ENCODE measurements at places on chromosomes 13 and 19.

- peak; percentile 73 for DNase-seq
Measured at GRCh38 chr19:38425810-38426466, at the start of gene RASGRP4. TSS of gene RASGRP4 (minus strand) at chr19:38426219. CDS start at chr19:38426091, 128 bp downstream.

- no peak for DNase-seq
Measured at GRCh38 chr13:109712124-109712722, 74.2 kb downstream of the IRS2 start.

DNA sequence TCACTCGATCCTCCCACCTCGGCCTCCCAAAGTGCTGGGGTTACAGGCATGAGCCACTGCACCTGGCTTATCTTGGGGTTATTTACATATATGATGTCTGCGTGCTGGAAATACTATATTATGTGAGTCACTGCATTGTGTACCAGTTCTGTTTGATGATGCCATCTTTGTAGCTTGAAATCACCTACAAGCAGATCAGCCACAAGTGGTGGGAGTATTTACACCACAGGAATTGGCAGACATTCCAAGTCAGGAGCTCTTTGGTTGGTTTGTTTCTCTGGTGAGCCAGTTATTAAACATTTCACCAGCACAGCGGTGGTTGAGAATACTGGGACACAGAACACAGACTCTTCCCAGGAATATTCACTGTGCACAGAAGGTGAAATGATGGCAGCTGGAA is 4.5 kb upstream of the TIMM44 start:
- no peak for DNase-seq

DNA sequence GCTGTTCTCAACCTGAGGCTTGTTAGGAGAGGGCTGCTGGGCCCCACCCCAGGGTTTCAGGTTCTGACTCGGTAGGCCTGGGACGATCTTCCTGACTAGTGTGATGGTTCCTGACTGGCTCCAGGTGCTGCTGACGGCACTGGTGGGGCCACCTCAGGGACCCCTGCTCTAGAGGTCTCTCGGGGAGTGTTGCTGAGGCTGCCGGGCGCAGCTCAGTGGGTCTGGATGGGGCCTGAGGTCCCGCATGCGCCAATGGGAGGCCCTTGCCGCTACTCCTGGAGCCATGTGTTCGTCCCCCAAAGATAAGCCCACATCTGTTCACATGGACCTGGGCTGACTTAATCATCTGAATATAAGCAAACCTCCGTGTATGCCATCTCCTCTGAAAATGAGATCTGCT is 133.0 kb downstream of the ATP11A start:
- DNase-seq: no peak

GRCh38 chr19:1151037-1151724 is 22.9 kb downstream of the SBNO2 start:
- DNase-seq: no peak

DNA sequence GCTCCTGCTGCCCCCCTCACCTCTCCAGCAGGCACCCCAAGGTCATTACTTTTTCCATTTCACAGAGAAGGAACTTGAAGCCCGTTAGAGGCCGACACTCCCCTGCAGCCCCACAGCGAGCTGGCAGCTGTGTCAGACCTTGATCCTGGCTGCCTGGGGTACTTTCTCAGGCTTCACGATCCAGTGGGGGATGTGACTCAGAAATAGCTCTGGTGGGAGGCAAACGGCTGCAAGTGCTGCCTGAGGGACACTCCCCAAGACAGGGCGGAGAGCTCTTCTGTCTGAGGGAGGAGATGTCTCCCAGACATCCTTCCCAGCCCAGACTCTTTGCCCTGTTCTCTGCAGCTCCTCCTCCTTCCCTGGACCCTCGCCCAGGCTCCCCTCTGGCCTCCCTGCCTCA is 4.8 kb downstream of the TSKS start:
- DNase-seq: no peak

DNA sequence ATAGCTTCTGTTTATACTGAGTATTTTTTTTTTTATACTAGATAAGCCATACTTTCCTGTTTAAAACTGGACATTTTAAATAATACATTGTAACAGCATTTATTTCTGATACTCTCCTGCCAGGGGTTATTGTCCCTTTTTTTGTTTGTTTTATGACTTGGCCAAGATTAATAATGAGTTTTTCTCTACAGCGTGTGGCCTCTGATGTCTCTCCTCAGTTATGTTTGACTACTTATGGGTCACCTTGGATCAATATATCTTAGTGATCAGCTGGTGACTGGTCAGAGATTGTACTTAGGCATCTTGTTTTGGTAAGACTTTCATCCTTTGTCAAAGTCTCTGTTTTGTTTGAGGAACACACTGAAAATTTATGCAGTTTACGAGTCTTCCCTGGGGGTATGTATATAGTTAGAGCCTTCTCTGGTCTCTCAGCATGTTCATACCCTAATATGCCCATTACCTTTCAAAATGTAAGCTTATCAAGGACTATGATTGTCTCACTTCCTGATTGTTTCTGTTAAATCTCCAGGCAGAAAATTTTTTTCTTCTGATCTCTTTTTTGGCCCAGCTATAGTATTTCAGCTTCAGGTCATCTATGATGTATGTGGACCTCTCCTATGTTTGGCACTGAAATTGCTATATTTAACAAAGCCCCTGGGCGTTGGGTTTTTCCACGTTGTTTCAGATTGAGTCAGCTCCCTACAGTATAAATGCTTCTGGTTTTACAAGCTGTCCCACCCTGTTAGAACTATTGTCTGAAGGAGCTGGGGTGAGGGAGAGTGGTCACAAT is 87.9 kb downstream of the URI1 start:
- DNase-seq: peak; percentile 57

DNA sequence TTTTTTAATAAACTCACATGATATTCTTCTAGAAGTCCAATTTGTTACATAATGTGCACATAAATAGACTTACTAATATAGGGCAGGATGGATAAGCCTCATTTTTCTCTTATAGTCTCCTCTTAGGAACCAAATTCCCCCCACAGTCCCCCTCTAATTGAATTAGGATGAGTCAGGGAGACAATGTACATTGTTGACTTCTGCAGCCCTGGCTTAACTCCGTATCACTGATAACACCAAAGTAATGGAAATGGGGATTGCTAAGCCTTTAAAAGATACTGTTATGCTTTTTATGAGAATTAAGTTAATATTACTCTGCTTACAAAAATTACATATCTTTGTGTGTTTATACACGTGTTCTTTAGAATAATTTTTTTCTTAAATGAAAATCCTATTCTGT is 5.1 kb upstream of the PCDH9 start:
- no peak for DNase-seq

DNA sequence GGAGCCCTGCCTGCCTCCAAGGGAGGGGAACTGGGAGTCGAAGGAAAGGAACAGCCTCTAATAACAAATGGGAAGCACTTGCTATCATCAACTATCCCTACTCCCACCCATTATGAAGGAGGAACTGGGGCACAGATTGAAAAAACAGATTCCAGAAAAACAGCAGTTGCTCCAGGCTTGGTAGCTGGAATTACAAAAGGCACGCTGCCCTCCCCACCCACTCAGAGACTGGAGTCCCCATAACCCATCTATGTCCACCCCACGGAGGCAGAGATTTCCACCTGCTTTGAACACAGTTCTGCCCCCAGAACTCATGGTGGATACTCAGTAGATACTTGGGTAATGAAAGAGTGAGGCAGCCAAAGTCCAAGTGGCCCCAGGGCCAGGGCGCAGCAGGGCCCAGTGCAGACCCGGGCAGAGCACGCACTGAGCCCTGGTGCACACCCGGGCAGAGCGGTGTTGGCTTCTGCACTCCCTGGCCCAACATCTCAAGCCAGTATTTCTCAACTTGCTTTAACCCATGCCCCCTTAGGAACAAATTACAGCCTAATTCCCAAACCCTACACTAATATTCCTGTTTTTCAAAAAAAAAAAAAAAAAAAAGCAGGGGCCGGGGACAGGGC is 19.1 kb upstream of the CCNP start:
- DNase-seq: no peak

GRCh38 chr19:14475251-14476073 is at the start of gene PTGER1:
TSS of gene PTGER1 (minus strand) at chr19:14475354. CDS start at chr19:14474320, 1,034 bp downstream.
- DNase-seq: peak; percentile 45

DNA sequence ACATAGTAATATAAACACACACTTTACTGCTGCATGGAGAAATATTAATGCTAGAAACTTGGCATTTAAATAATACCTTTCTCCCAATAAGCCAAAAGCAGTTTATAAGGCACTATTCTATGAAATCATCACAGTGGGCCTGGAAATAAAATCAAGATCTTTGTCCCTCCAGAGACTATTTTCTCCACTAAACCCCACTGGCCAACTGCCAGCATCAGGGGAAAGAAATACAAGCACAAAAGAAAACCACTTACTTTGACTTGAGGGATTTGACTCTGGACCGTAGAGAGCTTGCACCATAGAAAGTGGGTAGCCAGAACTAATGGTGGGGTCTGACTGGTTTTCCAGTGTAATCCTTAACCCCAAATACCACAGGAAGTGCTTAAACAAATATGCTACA is 71.9 kb downstream of the DCLK1 start:
- DNase-seq: no peak

- no peak for DNase-seq
Measured at GRCh38 chr13:105587786-105588185, 947.7 kb downstream of the EFNB2 start.

- DNase-seq: peak; percentile 48
Measured at GRCh38 chr13:73835138-73835721, 299.0 kb downstream of the KLF12 start.

DNA sequence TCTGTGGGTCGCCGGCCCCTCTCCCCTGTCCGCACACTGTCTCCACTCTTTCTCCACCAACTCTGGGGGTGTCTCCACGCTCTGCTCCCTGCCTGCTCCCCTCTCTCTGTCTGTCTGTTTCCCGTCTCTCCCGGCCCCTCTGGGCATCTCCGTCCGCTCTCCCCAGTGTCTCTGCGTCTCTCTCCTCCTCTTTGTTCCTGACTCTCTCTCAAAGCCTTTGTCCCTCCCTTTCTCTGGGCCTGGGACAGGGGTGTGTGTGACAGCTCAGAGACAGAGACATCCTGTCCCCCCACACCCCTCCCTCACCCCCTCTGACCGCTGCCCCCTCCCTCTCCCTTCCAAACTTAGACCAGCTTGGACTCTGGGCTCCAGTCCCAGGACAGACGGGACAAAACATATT is 668 bp upstream of the SBK3 start:
- DNase-seq: no peak

DNA sequence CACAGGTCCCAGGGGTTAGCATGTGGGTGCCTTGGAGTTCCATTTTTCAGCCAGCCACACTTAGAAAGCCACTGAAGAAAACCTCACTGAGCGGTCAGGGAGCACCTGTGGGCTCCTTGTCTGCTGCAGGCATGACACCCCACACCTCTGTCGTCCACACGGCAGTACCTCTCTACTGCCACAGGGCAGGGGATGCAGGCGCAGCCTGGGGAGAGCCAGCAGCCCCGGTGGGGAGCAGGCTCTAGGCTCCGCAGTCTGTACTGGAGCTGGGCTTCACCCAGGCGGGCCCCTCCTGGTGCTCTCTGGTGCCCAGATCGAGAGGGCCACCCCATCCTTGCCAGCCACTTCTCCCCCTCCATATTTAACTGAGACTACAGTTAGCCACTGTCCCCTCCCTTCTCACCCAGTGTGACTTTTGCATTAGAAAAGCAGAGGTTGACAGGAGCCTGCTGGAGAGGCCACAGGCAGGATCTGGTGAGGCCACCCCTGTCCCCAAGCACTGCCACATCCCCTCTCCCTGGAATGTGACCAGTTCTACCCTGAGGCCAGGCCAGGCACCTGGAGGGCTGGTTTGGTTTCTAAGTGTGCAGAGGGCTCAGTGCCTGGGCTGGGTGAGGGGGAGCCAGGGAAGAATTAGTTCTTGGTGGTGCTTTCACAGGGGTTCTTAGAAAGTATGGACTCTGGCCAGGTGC is 104.4 kb downstream of the KDM4B start:
- no peak for DNase-seq

DNA sequence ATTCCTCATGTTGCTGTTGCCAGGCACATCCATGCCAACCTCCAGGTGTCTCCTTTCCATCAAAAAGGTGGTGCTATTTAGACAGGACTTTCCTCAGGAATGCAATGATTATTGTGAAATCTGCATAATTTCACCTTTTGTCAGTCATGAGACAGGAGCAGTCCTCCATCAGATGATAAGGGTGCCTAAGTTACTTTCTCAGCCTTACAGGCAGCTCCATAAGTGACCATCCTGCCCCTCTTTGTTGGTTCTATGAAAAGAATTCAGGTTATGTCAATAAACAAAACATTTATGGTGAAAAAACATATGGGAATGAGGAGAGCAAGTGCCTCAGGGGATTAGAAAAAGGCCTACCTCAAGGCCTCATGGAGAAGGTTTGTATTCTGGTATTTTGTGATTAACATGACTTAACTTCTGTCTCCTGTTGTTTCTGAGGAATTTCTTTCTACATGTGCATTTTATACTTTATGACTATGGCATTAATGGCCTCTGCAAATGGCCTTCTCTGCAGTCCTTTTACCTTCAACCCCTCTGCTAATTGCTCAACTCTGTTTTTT is 110.3 kb upstream of the DIAPH3 start:
- no peak for DNase-seq

- no peak for DNase-seq
Measured at GRCh38 chr13:74329962-74330361, 195.8 kb upstream of the KLF12 start.

- DNase-seq: no peak
Measured at GRCh38 chr13:106173346-106173745, 362.1 kb downstream of the EFNB2 start.

GRCh38 chr13:71922194-71922593 is 55.2 kb upstream of the DACH1 start:
- DNase-seq: no peak

DNA sequence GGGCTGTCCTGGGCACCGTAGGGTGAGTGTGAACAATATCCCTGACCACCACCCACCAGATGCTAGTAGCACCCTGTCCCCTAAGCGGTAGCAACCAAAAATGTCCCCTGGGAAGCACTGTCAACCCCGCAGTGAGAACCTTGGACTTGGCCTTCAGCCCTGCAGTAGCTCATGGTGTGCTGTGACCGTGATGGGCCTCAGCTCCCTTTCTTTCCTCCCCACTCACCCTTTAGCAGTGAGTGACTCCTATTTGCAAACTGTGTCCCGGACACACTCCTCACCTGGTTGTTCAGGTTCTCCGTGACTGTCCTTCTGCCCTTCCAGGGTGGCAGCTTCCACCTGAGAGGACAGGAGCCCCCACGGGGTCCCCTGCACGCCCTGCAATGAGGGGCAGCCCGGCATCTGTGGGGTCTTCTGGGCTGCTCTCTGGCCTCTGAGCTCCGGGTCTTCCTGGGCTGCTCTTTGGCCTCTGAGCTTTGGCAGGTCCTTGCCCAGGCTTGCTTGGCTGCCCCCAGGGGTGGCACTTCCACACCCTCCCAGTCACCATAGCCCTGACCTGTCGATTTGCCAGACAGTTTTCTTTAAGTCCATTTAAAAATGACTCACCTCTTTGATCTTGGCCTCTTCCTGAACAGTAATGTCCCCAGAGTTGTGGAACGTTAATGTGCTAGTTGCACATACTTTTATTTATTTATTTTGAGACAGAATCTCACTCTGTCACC is 3.8 kb downstream of the KDM4B start:
- DNase-seq: no peak

DNA sequence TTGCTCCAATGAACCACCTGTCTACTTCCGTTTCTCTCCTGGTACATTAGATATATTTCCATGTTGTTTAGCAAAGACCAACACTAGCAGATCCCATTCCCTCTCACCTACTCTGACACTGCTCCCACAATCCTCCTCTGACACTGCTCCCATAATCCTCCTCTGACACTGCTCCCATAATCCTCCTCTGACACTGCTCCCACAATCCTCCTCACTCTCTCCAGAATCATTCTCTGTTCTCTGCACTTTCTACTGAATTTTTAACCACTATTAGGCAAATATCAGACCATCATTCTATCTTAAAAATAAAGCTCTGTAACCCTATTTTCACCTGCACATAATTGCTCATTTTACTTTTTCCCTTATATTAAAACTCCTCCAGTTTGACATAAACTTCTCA is 578.5 kb upstream of the PCDH20 start:
- no peak for DNase-seq
